NCI-H2081 (cell line): ENCODE measurements at places on chromosomes 6 and 20.

- no peak for DNase-seq
Measured at GRCh38 chr6:43286980-43287716, 10.9 kb upstream of the SLC22A7 start.

GRCh38 chr6:16524380-16524707 is 236.9 kb downstream of the ATXN1 start:
- DNase-seq = no peak

GRCh38 chr6:38714239-38715015 is 684 bp upstream of the DNAH8 start:
- DNase-seq = no peak

GRCh38 chr6:108715832-108716231 is 132.4 kb upstream of the ARMC2 start:
- no peak for DNase-seq

DNA sequence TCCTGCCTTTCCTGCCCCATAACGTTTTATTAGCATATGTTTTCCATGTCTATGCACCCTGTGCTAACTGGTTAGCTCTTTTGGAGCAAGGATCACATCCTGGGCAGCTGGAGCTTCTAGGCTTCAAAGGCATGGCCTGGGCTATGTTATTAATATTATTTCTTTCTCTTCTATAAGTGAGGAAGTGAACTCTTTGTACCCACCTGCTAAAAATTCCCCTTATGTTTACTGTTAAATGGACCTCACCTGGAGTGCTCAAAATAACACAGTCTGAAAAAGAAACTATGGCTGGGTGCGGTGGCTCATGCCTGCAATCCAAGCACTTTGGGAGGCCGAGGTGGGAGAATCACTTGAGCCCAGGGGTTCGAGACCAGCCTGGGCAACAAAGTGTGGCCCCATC is 97.8 kb downstream of the TNFAIP3 start:
- DNase-seq = no peak

DNA sequence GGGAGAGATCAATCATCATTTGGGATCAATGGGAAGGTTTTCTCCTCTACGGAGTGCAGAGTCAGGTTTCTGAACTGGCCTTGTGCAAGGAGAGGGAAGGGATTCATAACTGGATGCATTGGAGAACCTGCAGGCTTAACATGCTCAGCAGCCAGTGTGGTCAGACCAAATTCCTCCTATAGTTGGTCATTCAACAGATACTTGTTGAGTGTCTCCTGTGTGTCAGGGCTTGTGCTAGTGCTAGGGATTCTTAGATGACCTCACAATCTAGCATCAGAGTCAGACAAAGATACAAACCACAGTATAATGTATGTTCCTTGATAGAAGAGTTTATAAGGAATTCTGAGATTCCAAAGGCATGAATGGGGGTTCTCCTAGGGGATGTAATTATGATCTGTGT is 23.9 kb downstream of the RALY start:
- DNase-seq = no peak

- DNase-seq = no peak
Measured at GRCh38 chr6:1930356-1930755, 315.0 kb downstream of the GMDS start.

- no peak for DNase-seq
Measured at GRCh38 chr6:151891524-151891923, 84.0 kb downstream of the ESR1 start.

- peak; percentile 55 for DNase-seq
Measured at GRCh38 chr6:163965426-163966348, 551.2 kb downstream of the QKI start.

DNA sequence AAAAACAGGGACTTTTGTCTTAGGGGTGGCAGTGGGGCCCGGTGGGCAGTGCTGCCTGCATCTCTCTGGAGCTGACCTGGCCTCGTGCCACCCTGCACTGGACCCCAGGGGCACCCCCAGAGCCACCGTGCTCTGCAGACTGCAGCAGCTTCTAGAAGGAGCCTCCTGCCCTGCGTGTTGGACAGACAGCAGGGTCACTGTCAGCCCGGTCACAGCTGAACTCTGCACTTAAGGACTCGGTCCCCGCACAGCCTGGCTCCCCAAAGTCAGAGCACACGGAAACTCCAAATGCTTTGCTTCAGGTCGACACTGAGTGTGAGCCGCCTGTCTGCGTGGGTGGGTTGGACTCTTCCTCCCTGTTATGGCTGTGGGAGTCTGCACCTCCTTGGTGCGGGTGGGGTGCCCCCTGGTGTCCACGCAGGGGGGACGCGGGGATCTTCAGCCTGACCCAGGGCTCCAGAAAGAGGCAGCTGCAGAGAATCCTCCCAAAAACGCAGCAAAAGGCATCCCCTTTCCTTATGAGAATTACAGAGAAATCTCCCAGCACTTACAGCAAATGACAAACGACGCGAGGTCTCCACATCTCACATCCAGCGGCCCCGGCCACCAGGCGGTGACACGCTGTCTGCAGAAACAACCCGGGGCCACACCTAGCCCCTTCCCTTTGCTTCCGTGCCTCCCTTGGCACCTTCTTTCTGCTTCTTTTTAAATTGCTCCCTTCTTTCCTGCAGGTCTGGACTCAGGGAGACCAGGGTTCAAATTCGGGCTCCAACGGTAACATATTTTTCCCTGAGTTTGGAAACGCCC is 36.3 kb upstream of the DACT2 start:
- peak; percentile 27 for DNase-seq

- DNase-seq = no peak
Measured at GRCh38 chr6:40611912-40612311, 24.7 kb upstream of the LRFN2 start.

DNA sequence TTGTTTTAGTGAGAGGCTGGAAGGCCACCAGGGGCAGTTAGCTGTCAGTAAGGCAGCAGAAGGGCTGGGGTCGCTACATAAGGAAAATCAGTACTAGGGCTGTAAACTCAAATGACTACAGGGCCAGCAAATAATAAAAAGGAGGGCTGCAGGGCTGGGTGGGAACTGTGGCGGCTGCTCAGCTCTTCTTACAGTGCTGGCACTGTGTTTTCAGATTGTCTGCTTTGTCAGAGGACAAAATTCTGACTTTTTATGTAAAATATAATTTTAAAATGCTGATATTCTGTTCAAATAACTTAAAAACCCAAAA is 23.2 kb downstream of the HLA-A start:
- DNase-seq = no peak

GRCh38 chr20:19850198-19850533 is 92.1 kb downstream of the RIN2 start:
- no peak for DNase-seq

- DNase-seq = peak; percentile 75
Measured at GRCh38 chr6:106974336-106974998, at the start of gene CD24. Gene CD24 (minus strand): TSS chr6:106974729. CDS start chr6:106974646, 83 bp downstream.

DNA sequence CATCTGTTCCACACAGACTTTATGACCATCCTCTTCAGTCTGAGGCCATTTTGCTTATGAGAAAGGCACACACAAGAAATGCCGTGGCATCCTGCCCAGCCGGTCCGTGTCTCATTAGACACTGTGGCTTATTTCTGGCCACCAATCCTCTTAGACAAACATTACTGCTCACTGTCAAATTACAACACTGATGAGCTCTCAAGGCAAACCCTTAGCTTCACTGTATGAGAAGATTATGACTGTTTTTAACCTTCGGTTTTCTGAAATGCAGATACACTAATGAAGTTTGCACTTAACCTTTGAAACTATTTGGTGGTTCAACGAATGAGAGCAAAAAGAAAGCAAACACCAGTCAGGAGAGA is 50.5 kb upstream of the DST start:
- DNase-seq = peak; percentile 67

GRCh38 chr6:42914546-42914945 is 1.3 kb upstream of the PTCRA start:
- no peak for DNase-seq

DNA sequence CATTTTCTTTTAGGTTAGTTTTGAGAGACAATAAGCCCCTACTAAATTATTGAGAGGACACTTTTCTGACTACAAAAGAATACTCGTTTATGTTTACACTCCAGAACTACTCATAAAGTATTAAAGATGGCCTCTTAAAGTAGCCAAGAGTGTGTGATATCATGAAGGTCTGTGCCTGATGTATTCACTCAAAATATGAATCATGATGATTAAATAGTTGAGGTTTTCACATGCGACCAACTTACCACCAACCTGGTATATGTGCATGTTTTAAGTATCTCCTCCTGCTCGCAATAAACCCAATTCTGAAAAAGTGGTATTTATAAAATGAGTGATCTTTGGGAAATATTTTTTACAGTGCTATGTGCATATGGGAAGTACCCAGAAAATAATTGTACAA is 43.9 kb downstream of the IL20RA start:
- no peak for DNase-seq

DNA sequence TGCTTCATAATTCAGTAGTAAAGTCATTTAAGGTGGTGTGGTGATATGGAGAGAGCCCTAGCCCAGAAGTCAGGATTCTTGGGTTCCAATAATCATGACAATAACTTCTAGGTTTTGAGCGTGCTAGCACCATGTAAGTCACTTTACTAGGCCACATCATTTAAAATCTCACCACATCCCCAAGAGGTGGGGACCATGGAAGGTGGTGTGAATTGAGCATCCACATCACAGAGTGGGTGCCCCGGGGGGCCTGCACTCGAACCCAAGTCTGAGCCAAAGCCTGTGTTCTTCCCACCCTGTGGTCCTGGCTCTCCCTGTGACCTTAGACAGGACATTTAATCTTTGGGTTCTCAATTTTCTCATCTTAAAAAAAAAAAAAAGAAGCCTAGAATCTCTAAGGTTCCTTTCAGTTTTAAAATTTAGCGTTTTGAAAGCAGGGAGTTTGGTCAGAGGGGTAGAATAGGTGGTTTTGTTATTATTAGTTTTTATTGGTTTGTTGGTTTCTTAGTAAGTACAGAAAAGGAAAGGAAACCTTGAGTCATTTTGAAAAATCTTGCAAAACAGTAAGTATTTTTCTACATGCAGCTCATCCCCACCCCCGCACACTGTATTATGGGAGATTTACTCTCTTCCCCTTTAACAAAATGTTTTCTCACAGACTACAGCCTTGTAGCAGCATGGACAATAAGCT is 26.4 kb downstream of the ARMC2 start:
- no peak for DNase-seq

- DNase-seq = no peak
Measured at GRCh38 chr6:118876814-118877213, 17.1 kb upstream of the ASF1A start.

GRCh38 chr6:14730654-14731053 is 515.2 kb upstream of the JARID2 start:
- no peak for DNase-seq

DNA sequence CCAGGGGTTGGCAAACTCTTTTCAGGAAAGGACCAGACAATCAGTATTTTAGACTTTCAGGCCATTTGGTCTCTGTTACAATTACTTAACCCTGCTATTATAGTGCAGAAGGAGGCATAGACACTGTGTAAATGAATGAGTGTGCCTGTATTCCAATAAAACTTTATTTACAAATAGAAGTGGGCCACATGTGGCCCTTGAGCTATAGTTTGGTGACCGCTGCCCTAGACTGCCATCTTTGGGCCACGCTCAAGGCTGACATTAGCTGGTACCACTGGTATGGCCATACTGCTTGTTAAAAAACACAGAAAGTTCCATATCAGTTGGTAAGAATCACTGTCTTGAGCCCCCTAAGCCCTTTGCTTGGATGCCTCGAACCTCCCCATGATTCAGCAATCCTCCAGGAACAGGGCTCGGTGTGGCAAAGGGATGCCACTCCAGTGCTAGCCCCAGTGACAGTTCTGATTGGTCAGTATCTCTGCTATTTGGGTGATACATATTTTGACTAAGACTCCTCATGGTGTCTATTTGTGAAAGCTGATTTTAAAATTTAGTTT is 23.3 kb upstream of the SNRNP48 start:
- DNase-seq = no peak

DNA sequence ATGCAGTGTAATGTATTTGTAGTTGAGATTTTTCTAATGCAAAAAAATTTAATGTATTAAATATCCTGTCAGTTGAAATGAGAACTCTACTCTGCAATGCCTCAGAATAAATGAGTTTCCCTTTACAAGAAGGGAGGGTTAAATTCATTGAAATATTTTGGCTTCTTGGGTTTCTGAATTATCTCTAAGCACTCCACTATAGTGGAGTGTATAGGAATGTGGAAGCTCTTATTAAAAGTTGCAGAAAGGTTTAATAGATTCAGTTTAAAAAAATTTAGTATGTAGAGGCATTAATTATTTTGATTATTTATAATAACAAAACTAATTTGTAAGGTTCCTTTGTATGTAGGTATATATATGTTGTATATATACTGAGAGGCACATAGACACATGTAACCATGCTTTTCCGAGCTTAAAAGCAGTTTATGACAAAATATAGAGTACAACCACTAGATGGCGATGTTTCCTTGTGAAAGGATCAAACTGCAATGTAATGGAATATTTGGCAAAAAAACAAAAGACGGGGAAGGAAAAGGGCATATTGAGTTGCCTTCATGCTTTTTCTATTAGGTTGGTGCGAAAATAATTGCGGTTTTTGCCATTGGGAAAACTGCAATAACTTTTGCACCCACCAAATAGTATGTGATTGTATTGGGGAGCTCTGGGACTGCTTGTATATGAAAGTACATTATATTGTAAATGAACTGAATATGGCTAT is 144.2 kb downstream of the MYO6 start:
- peak; percentile 75 for DNase-seq

- no peak for DNase-seq
Measured at GRCh38 chr6:44624936-44625573, 237.5 kb downstream of the CDC5L start.

GRCh38 chr6:134593442-134593841 is 275.5 kb upstream of the SGK1 start:
- DNase-seq = no peak

DNA sequence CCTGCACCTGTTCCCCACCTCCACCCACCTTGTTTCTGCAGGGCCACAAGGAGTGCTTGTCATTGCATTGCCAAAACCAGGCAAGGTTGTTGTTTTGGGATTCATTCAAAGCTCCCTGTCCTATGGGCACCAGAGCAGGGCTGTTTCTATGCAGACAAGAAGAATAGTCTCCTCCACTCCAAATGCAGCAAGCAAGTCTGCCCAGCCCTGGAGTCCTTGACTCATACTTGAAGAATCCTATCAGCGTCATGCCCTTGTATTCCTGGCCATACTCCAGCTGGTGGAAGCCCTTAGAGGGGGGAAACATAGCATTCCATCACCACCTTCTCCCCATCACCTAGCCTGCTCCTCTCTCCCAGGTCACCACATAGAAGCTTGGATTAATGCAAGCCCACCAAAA is 145.3 kb upstream of the ECI2 start:
- DNase-seq = no peak

DNA sequence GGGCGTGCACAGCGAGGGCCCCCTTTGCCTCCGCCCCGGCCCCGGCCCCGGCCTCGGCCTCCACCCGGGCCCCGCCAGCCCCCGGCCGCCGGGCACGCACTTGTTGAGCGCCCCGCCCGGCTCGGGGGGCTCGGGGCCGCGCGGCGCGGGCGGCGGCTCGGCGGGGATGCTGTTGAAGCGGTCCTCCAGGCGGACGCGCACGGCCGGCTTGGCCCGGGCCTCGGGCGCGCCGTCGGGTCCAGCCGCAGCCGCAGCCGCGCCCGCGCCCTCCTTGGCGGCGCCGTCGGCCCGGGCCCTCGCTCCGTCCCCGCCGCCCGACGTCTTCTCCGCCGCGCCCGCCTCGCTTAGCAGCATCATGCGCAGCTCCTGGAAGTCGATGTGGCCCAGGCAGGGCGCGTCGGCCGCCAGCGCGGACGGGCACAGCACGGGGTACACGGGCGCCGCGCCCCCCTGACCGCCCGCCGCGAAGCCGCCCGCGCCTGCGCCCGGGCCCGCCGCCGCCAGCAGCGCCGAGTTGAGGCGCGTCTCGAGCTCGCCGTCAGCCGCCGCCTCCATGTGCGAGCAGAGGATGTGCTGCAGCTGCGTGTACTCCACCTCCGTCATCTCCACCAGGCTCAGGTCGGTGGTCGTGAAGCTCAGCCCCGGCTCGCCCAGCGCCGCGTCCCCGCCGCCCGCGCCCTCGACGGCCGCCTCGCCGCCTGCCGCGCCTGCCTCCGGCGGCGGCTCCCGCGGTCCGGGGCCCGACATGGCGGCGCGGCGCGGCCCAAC is 514 bp downstream of the TCFL5 start:
- DNase-seq = no peak
